ENCODE measurements at places on chromosomes 6 and 20.

GRCh38 chr6:112281821-112282615 lies 27.7 kb upstream of the LAMA4 start:
- DNase-seq: peak; percentile 98

GRCh38 chr6:143233554-143234285 lies 173.0 kb downstream of the AIG1 start:
- no peak for DNase-seq

- DNase-seq: no peak
These were observed 2.9 kb upstream of the PYGB start for GRCh38 chr20:25244976-25245375.

DNA sequence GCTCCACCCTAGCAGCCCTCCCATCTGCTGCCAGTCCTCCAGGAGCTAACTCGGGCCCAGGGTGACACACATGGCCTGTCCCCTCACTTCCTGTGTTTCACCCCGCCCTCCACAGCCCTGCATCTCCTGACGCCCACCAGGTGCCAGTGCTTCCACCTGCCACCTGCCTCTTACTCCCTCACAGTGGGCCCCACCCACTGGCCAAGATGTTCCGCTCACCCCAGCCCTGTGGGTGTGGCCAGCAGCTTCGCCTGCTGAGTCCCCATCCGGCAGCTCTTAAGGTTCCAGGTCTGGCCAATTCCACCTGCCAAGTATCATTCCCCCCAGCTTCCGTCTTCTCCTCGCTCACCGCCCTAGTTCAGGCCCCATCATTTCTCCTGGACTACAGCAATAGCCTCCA lies 184.1 kb downstream of the MBOAT1 start:
- DNase-seq: no peak

- DNase-seq: no peak
These were observed 18.5 kb upstream of the KIAA0408 start for GRCh38 chr6:127477658-127478057.

GRCh38 chr6:79232696-79233462 lies 1.6 kb downstream of the HMGN3 start:
- no peak for DNase-seq

DNA sequence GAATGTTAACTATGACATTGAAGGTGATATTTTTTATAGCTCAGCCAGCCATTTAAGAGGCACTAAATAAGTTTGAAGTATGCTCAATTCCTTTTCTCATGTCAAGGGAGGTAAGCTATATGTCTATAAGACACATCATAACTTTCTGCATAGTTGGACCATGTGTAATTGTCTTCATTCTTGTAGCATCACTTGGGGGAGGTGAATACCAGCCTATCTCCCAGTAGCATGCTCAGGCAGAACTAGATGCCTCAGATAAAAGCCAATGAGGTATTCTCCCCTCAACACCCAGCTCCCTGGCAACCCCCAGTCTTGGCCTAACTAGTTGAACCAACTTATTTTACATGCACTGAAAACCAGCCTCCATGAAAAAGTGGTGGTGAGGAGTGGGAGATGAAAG lies 158.3 kb upstream of the JAG1 start:
- DNase-seq: no peak

GRCh38 chr6:112983713-112984261 lies 636.7 kb downstream of the RFPL4B start:
- peak; percentile 67 for DNase-seq

DNA sequence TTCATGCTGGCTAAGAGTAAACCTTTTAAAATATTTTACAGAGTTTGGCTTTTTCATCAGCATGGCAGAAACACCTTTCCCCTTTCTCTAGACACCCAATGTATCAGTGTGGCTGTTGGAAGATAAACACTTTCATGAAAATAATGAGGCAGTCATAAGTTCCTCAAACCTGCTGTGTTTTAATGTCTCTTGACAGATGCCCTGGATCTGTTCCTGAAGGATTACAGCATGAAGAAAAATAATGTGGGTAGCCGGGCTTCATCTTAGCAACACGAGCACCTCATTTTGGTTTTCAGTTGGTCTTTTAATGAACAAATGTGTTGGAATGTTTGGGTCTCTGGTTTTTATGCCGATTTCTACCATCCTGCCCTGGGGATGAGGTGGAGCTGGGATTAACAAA lies 45.5 kb upstream of the UNC93A start:
- no peak for DNase-seq

GRCh38 chr20:14432597-14432996 lies 95.2 kb upstream of the FLRT3 start:
- no peak for DNase-seq

DNA sequence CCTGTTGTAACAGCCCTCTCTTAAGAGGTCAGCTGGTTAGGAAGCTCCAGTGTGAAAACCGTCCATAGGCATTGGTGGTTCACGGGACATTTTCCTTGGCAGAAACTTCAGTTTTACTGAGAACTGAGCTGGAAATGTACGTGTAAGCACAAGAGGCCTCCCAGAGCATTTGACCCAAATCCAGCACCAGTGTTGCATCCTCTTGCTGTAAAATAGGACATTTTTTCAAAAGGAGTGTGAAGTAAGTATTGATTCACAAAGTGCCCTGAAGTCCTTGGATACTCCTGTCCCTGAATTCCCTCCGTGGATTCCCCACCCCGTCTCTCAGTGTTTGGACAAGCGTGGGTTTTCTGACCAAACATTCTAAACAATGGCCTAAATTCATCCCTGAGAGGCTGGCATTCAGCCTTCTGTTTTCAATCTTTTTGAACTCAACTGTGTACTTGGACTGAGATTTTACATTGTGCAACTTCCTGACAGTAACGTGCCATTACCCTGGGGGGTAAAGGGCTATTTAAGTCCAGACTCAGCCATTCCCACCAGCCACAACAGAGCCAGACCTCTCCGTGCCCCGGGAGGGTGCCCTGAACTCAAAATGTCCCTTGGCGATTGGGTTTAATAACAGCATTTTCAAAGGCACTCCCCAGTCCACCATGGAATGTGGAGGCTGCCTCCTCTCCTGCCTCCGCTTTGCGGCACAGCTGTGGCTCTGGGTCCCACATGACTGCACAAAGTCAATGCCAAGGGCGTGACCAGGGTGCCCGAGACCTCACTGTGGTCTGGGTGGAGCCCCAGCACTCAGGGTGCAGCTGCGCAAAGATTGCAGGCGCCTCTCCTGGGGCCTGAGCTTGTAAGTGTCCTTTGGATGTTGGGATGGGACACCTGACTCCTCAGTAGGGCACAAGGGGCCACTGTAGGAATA lies 92.7 kb upstream of the AFDN start:
- DNase-seq: peak; percentile 3

- no peak for DNase-seq
These were observed 8.8 kb upstream of the PCMTD2 start for GRCh38 chr20:64246616-64247306.

GRCh38 chr20:35339007-35339406 lies 46.8 kb upstream of the FAM83C start:
- DNase-seq: peak; percentile 100

GRCh38 chr6:106608080-106608668 lies 21.1 kb downstream of the RTN4IP1 start:
- DNase-seq: peak; percentile 59

GRCh38 chr20:37726321-37726720 lies 32.5 kb downstream of the CTNNBL1 start:
- DNase-seq: no peak

- DNase-seq: no peak
These were observed 943.5 kb upstream of the CITED2 start for GRCh38 chr6:140317950-140318349.
